Gastrocnemius medialis (tissue), 4 donors: ENCODE measurements at places on chromosomes 12 and 14. TPM values are rescaled to one million over a fixed set of nuclear protein-coding genes. Genes with fewer than 3 reads are reported as not detected.

The ANAPC7 gene
- 27.5 TPM for total RNA-seq

The TRIM9 gene
- total RNA-seq, result 0.53 TPM

The CD4 gene
- 2.2 TPM for total RNA-seq

The PAX9 gene
- not detected for total RNA-seq

The CCDC88C gene
- 2.3 TPM for total RNA-seq

The AICDA gene
- not detected for total RNA-seq

The A2ML1 gene
- not detected for total RNA-seq

DNA sequence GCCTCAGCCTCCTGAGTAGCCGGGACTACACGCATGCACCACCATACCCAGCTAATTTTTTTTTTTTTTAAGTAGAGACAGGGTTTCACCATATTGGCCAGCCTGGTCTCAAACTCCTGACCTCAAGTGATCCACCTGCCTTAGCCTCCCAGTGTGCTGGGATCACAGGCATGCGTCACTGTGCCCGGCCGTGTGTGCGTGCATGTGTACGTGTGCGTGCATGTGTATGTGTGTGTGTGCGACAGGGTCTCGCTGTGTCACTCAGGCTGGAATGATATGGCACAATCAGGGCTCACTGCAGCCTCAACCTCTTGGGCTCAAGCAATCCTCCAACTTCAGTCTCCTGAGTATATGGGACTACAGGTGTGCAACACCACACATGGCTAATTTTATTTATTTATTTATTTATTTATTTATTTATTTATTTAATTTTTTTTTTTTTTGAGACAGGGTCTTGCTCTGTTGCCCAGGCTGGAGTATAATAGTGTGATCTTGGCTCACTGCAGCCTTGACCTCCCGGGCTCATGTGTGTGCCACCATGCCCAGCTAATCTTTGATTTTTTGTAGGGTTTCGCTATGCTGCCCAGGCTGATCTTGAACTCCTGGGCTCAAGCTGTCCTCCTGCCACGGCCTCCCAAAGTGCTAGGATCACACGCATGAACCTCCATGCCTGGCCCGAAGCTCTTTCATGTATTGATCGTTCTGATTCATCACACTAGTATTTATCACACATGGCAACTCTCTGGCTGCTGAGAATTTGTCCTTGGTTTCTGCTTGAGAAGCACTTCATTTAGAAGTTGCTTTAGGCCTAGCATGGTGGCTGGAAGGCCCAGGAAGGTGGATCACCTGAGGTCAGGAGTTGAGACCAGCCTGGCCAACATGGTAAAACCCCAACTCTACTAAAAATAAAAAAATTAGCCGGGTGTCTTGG, 35.9 kb upstream of the CLIP1 start:
- no peak for DNase-seq
- no peaks in the 10 kb centered on the region for H3K36me3 ChIP-seq
- H3K27ac ChIP-seq, result no peak overlapping the region

GRCh38 chr14:79011091-79011919, 841.1 kb downstream of the NRXN3 start:
- no peaks in the 10 kb centered on the region for H3K4me1 ChIP-seq
- no peak for DNase-seq
- H3K4me3 ChIP-seq, result no peak overlapping the region
- H3K36me3 ChIP-seq, result no peaks in the 10 kb centered on the region
- H3K27me3 ChIP-seq, result no peaks in the 10 kb centered on the region
- H3K27ac ChIP-seq, result no peak overlapping the region

DNA sequence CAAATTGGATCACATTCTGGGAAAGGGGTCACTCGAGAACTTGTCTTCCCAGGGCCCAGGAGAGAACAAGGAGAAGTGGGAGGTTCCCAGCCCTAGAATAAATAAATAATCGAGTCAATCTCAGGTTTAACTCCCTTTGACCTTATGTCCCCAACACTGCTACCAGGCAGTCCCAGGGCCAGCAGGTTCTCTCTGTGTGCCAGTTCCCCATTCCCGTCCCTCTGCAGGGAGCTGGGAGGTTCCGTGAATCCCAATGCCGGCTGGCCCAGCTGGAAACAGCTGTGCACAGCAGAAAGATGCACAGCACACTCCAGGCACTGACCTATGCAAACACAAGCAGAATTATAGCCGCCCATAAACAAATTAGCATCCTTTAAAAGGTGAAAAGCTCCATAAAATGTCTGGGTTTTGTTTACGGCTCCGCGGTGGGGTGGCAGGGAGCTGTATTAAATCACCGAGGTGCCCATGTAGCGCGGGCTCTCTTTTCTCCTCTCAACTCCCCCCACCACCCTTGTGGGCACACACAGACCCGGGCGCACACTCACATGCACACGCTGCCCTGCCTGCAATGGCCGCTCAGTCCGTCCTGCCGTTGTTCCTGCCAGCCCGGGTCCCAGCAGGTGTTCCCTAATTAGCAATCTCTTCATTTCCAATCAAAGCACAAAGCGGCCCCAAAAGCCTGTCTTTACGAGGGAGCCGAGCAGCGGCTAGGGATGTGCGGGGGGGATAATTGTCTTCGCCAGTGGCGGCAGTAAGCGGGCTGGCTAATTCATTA, 46.6 kb upstream of the ESRRB start:
- no peak for DNase-seq
- no peak overlapping the region for H3K4me3 ChIP-seq
- no peak overlapping the region for H3K27ac ChIP-seq
- H3K4me1 ChIP-seq, result peaks cover 2% of the 10 kb centered on the region
- H3K27me3 ChIP-seq, result no peaks in the 10 kb centered on the region

DNA sequence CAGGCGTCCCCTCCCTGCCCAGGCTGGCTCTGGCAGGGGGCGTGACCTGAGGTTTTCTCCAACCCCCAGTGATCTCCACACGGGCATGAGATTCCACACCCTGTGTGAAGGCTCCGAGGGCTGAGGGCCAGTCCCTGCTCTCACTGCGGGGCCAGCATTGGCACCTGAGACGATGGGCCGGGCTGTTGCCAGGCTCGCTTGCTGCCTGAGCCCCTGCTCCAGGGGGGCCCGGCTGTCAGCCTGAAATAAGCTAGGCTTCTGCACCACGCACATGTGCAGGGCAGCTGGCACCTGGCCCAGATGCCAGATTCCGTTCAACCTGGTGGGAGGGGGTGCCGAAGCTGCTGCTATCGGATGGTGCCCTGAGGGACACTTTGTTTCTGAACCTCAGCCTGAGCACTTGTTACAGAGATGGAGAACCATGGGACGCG, 196.5 kb upstream of the PRMT8 start:
- peaks cover 10% of the 10 kb centered on the region for H3K4me1 ChIP-seq
- H3K36me3 ChIP-seq, result no peaks in the 10 kb centered on the region
- H3K27me3 ChIP-seq, result no peaks in the 10 kb centered on the region
- DNase-seq, result no peak
- no peak overlapping the region for H3K27ac ChIP-seq

- DNase-seq, result no peak
- H3K4me1 ChIP-seq, result peaks cover 30% of the 10 kb centered on the region
- no peak overlapping the region for H3K4me3 ChIP-seq
- H3K27ac ChIP-seq, result no peak overlapping the region
- H3K36me3 ChIP-seq, result no peaks in the 10 kb centered on the region
- H3K27me3 ChIP-seq, result no peaks in the 10 kb centered on the region
These were observed 141.8 kb downstream of the ZFP36L1 start for GRCh38 chr14:68651075-68651474.

DNA sequence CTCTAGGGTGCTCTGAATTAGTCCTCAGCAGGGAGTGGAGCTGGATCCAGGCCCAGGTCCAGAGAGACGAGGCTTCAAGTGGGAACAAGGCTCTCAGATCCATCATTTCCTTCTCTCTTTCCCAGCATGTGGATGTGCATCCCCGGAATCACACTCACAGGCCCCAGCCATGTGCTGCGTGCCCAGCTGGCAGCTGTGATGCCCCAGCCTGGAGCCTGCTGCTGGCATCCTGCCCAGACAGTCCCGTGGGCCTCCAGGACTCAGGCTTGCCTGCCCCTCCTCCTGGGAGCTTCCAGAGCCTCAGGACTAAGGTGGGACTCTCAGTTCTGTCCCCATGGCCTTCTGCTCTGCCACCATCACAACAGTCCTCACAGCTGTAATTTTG, 6.2 kb upstream of the KRT84 start:
- no peaks in the 10 kb centered on the region for H3K36me3 ChIP-seq
- no peak for DNase-seq
- H3K4me1 ChIP-seq, result no peaks in the 10 kb centered on the region
- no peak overlapping the region for H3K4me3 ChIP-seq
- no peaks in the 10 kb centered on the region for H3K27me3 ChIP-seq

- H3K27ac ChIP-seq, result peak overlapping the region; percentile 86
- H3K4me3 ChIP-seq, result peak overlapping the region; percentile 13
- H3K36me3 ChIP-seq, result no peaks in the 10 kb centered on the region
- peaks cover 48% of the 10 kb centered on the region for H3K4me1 ChIP-seq
- peak; percentile 72 for DNase-seq
These were observed 49.0 kb upstream of the STON2 start for GRCh38 chr14:81449114-81449513.

GRCh38 chr12:1313906-1314305, 280.5 kb downstream of the FBXL14 start:
- H3K4me3 ChIP-seq, result no peak overlapping the region
- H3K4me1 ChIP-seq, result peaks cover 10% of the 10 kb centered on the region
- H3K27ac ChIP-seq, result no peak overlapping the region
- no peaks in the 10 kb centered on the region for H3K36me3 ChIP-seq

DNA sequence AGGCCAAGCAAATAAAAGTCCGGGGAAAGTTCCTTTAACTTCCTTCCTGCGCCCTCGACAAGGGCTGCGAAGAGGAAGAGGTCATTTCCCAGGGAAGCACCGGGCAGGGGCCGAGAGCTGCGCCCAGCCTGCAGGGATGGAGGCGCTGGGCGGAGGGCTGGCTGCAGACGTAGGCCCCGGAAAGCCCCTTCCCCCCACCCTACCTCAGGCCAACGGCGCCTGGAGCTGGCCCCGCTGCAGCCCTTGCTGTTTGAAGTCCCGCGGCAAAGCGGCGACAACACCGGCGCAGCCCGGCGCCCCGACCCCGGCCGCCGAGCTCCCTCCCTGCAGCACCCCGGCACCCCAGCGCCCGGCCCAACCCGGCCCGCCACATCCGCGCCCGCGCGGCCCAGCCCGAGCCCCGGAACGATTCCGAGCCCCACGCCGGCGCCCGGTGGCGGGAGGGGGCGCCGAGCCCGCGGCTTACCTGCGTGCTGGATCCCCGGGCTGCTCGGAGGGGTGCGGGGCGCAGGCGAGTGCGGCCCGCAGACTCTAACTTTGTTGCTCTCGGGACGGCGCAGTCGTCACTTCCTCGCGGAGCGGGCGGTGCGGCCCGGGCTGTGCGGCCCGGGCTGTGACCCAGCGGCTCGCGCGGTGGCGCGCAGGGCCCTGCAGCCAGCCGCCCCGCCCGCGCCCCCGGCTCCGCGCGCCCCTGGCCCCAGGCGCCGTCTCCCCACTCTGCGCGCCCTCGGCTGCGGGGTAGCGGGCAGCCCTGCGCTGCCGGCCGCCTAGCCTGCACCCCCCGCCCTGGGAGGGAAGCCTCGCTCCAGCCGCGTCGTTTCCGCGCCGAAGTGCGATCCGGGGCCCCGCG, 64.8 kb upstream of the PTGR2 start:
- DNase-seq, result peak; percentile 54
- H3K36me3 ChIP-seq, result no peaks in the 10 kb centered on the region
- H3K27ac ChIP-seq, result peak overlapping the region; percentile 95
- peaks cover 71% of the 10 kb centered on the region for H3K4me1 ChIP-seq
- peak overlapping the region; percentile 84 for H3K4me3 ChIP-seq

DNA sequence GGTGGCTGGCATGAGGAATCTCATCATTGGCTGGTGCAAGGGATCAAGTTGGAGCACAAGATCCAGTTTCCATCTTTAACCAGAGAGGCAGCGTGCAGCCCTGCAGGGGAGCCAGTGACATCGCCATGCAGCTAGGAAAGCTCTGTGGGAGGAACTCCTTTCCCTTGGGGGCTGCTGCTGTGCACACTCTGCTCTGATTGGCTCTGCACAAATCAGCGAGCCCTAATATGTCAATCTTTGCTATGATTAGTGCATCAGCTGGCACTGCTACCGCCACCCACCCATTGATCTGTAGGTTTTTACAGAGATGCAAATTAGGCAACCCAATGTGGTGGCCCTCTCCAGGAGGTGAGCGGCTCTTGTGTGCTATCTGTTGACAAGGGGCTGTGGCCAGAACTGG, 262.6 kb downstream of the PCNX1 start:
- no peaks in the 10 kb centered on the region for H3K27me3 ChIP-seq
- no peaks in the 10 kb centered on the region for H3K4me1 ChIP-seq
- H3K36me3 ChIP-seq, result no peaks in the 10 kb centered on the region
- H3K27ac ChIP-seq, result no peak overlapping the region

DNA sequence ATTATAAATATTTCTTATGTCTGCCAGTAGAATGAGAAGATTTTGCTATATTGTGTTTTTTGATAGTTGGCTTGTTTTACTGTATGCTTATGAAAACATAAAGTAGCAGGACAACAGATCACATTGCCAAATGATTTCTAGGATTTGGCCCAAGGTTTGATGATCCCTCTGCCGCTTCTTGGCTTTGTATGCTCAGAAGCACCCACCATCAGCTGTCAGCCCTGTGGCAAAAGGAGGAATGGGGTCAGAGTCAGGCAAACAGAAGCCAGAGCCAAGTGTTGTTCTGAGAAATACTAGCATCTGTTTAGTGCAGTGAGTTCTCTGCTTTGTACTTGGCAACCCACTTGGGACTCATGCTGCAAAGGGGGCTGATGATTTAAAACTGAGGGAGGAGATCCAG, 152.2 kb downstream of the PDE3A start:
- no peak overlapping the region for H3K27ac ChIP-seq
- no peaks in the 10 kb centered on the region for H3K27me3 ChIP-seq
- no peak overlapping the region for H3K4me3 ChIP-seq

DNA sequence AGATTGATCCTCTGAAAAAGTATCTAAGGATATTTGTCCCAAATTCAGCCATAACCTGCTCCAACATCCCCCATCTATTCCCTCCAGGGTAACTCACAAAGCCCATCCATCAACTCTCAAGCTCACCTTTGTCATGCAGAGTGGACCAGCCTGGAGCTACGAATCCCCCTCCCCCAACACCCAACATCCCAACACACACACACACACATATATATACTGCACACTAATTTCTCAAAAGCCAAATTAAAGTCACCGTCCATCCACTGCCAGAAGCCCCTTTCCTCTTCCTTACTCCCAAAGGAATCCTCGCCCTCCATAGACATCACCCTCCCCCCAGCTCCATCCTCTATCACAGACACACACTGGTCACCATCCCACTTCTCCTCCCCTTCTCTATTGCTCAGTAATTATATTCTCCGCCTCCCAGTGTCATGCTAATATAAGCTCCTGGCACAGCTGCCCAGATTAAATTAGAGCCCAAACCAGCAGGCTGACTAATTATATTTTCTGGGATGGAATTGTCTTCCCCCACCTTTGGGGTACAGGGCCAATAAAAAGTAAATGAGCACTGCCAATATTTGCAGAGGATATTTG, 13.5 kb upstream of the TESPA1 start:
- no peaks in the 10 kb centered on the region for H3K27me3 ChIP-seq
- no peak overlapping the region for H3K27ac ChIP-seq
- H3K4me3 ChIP-seq, result no peak overlapping the region
- no peak for DNase-seq
- H3K36me3 ChIP-seq, result no peaks in the 10 kb centered on the region

GRCh38 chr12:47604221-47604873, 101.5 kb downstream of the RPAP3 start:
- no peaks in the 10 kb centered on the region for H3K4me1 ChIP-seq
- no peak overlapping the region for H3K27ac ChIP-seq
- H3K4me3 ChIP-seq, result no peak overlapping the region
- no peaks in the 10 kb centered on the region for H3K36me3 ChIP-seq
